NCI-H1105 treated with DMSO at 0.1 percent for 48 hours (cell line): ENCODE measurements at places on chromosomes 13 and 19.

GRCh38 chr13:109725297-109725696 is 61.1 kb downstream of the IRS2 start:
- DNase-seq = no peak

DNA sequence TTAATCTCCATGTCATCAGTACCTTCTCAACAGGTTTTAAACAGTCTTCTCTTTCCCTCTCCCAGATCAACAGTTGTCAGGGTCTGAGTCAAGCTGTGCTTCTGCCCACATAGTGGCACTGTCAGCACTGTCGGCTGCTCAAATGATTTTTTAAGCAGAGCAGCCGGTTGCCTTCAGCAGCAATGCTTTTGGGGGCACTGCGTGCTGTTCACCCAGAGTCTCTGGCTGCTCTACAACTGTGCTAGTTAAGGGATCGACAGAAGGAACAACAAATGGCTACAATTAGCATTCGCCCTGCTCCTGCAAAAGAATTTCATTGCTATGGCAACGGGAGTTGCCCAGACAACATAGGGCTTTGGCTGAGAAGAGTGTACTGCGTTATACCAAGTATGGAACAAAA is 412.9 kb downstream of the DIAPH3 start:
- DNase-seq = no peak

DNA sequence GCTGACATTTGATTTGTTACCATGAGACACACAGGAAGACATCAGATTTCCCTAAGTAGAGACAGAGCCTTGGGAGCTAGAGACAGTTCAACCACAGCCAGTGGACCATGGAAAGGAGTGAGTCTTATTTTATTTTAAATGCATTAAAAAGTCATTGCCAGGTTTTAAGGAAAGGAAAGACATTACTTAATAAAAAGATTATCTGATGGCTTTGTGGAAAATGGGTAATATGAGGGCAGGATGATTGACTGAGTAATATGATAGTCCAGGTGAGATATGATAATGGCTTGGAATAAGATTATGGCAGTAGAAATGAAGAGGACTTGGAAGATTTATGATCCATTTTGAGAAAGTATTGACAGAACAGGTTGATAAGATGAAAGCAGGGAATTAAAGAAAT is 580.1 kb downstream of the GPC5 start:
- no peak for DNase-seq

- no peak for DNase-seq
Measured at GRCh38 chr19:1168572-1169410, 5.3 kb downstream of the SBNO2 start.

DNA sequence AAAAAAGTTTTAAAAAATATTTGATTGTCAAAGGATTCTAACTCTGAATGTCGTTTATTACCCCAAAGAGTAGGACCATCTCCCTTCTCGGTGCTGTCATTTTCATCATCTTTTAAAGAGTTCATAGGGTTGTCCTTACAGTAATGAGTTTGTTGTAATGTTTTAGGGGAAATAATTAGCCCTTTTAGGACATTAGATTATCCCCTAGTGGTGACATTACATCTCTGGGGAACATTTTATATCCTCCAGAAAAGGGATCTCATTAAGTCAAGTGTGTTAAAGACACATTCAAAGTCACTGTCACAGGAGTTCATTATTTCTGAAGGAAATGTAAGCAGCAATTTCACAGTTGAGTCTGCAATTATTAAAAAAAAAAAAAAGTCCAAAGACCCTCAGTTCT is 99.3 kb upstream of the GJB6 start:
- DNase-seq = no peak

- no peak for DNase-seq
Measured at GRCh38 chr13:80336776-80337287, 4.1 kb downstream of the SPRY2 start.

DNA sequence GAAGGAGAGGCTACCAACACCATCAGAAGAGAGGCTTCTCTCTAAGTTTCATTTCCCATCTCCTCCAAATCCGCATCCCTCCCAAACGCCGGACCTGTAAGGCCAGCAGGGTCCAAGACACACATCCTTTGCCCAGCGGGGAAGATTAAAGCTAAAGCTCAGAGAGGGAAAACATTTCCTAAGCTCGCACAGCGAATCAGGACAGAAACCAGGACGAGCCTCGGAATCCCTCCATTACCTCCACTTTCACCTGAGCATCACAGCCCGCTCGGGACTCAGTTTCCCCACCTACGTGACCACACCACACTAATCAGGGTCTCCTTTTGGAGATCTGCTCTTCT is 711 bp upstream of the FOSB start:
- DNase-seq = no peak

DNA sequence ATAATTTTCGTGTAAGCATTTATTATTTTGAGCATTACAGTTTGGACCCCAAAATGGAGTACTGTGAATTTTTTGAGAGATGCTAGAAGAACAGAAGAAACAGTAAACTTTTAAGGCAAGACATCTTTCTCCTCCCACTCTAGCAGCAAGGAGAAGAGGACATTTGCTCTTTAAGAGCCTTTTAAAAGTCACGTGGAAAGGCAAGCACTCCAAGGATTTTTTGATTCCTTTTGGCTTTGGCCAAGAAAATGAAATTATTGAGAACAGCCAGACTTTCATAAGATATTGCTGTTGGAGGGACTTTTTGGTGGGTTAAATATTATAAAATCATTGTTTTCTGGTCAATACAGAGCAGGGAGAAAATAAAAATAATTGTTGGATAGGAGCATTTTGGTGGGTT is 110.0 kb downstream of the RGCC start:
- DNase-seq = no peak

DNA sequence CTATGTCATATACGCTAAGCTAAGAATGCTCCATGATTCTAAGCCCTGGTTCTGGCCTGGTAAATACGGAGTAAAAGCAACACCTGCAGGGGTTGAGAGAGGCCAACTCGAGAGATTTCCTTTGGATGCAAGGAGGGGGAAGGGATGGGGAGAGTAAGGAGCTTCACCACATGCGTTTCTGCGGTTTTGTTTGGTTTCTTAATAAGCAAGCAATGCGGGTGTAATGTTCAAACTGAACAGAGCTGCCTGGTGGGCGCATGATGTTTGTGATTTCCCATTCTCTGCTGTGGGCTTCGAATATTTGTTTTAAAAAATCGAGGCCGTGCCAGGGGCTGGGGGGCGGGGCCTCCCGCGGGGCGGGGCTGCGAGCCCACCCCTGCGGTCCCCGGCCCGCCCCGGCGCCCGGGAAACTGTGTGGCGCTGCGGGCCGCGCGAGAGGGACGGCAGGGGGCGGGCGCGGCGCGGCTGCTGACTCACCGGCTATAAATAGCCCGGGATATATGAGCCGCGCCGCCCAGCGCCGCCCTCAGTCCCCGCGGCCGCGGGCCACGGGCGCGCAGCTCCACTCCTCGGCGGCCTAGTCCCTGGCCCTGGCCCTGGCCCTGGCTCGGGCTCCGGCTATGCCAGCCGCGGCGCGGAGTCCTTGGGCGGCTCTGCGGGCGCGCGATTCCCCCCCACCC is 5.1 kb downstream of the BBC3 start:
- DNase-seq = peak; percentile 85

DNA sequence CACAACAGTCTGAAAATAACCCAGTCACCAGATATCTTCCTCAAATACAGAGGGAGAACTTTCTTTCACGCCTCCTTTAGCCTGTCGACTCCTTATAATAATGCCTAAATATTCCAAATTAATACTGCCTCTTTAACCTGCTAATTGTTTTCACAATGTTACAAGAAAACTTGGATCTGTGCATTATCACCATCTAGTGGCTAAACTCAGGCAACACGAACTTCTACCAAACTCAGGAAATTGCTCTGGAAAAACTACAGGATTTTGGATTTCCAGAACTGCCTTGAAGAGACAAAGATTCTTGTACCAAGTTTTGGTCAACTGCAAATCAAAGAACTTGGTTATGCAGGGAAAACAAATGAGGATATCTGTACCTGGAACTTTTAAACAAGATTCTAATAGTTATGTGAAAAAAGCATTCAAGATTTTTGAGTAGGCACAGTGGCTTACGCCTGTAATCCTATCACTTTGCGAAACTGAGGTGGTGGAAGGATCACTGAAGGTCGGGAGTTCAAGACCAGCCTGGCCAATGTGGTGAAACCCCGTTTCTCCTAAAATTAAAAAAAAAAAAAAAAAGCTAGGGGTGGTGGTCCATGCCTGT is 10.8 kb downstream of the CLN5 start:
- DNase-seq = peak; percentile 11

GRCh38 chr19:41940731-41941409 is 12.6 kb upstream of the ERFL start:
- DNase-seq = no peak

- DNase-seq = peak; percentile 80
Measured at GRCh38 chr13:35514801-35515502, 38.5 kb upstream of the MAB21L1 start.
